HCEC 1CT (cell line): ENCODE measurements at places on chromosomes 12 and 14.

DNA sequence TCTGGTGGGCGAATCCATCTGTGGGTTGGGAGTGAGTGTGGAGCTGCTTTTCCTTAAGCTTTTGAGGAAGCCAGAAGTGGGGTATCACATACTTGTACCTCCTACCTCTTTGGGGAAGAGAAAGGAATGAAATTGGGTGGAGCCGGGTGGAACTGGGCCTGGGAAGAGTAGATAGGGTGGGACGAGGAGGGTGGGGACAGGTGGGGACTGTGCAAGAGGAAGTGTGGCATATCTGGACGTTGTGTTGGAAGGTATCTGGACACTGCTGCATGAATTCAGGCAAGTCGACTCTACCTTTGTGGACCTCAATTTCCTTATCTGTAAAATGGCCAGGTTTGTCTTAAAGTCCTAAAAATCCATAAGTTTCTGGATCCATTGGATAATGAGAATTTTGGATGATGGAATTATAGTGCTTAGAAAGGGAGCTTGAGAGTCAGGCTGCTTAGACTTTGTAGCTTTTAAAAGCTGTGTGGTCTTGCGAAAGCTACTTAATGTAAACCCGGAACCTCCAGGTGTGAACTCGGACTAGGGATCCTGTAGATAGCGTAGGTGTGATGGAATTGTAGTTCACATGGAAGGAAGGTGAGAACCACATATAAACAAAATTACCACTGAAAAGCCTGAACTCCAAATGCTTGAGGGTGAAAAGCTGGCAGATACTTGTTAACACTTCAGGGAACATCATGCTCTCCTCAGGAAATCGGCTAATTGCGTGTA lies 2.1 kb downstream of the VRTN start:
- DNase-seq: no peak

DNA sequence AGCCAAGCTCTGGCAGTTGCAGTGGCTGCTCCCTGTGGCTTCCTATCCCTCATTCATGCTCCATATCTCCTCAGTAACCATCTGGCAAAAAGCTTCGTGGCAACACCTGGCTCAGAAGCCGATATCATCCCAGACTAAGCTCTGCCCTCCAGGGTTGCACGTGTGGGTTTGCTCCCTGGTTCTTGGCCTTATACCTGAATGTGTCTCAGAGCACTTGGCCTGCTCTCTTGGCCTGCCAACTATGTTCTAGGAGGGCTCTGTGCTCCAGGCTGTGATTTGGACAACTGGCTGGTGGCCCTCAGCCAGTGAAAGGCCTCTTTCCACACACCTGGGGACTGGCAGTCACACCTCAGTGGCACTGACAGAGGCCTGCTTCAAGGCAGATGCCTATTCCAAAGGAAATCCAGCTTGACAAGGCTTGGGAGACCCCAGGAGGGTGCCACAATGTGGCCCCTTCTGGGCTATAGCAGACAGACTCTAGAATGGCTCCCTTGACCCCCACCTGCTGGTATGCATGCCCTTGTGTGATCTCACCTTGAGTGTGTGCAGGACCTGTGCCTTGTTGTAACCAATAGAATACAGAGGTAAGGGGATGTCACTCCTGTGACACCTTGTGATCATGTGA lies 10.5 kb downstream of the PLD4 start:
- DNase-seq: no peak

- DNase-seq: no peak
These were observed 148.0 kb downstream of the PDZRN4 start for GRCh38 chr12:41336041-41336549.

DNA sequence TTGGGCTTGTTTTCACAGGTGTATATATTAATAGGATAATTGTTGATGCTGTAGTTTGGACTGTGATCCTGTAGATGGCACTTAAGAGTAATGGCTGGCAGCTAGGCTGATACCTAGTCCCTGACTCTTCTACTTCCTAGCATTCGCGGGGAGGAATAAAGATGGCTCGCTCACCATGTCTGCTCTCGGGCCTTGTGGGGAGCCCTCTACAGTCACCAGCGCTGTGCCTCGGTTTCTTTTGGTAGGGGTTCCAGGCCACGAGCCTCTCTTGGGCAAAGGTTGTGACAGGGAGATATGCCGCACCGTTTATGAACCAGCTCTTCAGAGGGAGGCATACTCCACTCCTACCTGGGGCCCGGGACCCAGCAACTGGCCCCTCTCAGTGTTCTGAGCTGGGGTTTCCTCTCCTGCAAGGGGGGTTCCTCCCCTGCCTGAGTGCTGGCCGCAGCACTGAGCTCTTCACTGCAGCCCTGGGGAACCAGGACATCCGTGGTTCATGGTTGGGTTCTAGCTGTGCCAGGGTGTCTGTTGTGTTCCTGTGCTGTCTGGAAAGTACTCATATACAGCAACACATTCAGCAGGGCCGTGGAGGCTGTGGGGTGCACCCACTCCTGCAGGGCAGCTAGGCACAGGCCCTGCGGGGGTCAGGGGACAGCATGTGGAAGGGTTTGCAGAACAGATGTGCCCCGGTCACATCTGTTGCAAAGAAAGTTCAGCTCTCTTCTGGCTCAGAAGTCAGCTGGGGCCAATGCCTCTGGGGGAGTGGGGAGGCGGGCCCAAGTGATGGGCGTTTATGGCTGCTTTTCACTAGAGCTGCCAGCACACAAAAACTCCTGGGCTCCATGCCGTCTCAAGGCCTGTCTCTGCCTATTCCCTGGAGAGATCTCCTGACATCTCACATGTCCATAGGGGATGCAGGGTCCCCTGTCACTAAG lies 147.9 kb downstream of the PPFIA2 start:
- DNase-seq: no peak

DNA sequence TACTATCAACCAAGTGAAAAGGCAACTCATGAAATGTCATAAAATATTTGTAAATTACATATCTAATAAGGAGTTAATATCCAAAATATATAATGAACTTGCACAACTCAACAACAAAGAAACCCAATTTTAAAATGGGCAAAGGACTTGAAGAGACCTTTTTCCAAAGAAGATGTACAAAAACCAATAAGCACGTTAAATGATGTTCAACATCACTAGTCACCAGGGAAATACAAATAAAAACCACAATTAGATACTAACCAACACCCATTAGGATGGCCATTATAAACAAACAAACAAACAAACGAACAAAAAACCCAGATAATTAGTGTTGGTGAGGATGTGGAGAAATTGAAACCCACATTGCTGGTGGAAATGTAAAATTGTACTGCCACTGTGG lies 92.3 kb upstream of the ARID2 start:
- no peak for DNase-seq

DNA sequence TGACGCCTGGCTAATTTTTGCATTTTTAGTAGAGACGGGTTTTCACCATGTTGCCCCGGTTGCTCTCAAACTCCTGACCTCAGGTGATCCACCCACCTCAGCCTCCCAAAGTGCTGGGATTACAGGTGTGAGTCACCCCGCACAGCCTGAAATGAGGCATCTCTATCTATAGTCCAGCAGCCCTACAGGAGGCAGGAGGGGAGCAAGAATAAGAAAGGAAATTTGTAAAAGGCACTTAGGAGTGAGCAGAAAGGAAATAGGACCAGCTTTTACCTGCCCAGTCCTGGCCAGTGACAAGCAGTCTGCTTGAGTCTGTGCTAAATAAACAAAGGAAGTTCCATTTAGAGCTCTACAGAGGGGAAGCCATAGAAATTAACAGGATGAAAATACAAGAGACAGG lies 15.0 kb upstream of the PSMA6 start:
- no peak for DNase-seq

DNA sequence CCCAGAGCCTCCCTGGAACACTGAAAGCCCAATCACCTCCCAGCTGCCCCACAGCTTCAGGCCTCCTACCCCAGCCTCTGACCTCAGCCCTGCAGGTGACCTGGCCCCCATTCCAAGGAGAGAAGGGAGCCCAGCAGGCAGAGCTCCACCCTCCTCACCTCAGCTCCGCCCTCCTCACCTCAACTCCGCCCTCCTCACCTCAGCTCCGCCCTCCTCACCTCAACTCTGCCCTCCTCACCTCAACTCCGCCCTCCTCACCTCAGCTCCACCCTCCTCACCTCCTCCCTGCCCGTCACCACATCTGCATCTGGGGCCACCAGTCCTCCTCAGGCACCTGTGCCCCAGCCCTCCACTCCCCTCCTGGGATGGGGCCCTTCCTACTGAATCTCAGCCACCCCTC lies 112.2 kb upstream of the SFSWAP start:
- no peak for DNase-seq

GRCh38 chr14:103402695-103403094 lies 17.5 kb downstream of the MARK3 start:
- DNase-seq: peak; percentile 45

DNA sequence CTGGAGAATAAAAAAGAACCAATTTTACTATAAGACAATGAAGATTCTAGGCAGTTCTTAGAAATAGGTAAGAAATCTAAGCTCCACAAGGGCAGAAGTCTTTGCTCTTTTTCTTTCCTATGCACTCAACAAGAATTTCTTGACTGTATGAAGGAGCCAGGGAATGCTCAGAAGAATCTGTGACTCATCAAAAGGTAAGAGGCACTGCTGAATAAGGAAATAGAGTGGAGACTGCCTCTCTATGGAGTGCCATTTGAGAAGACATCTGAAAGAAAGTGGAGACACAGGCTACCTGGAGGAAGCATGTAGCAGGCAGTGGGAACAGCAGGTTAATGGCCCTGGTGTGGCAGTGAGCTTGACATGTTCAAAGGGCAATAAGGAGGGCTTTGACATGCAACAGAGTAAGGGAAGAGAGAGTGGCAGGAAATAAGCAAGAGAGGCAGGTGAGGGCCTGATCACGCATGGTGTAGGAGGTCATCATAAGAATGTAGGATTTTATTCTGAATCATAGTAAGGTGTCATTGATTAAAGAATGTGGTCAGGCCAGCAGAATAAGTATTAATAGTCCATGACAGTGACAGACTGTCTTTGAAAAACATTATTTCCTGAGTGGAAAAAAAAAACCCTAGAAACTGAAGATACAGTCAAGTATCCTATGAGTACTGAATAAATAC lies 446.7 kb upstream of the GARIN6 start:
- no peak for DNase-seq

DNA sequence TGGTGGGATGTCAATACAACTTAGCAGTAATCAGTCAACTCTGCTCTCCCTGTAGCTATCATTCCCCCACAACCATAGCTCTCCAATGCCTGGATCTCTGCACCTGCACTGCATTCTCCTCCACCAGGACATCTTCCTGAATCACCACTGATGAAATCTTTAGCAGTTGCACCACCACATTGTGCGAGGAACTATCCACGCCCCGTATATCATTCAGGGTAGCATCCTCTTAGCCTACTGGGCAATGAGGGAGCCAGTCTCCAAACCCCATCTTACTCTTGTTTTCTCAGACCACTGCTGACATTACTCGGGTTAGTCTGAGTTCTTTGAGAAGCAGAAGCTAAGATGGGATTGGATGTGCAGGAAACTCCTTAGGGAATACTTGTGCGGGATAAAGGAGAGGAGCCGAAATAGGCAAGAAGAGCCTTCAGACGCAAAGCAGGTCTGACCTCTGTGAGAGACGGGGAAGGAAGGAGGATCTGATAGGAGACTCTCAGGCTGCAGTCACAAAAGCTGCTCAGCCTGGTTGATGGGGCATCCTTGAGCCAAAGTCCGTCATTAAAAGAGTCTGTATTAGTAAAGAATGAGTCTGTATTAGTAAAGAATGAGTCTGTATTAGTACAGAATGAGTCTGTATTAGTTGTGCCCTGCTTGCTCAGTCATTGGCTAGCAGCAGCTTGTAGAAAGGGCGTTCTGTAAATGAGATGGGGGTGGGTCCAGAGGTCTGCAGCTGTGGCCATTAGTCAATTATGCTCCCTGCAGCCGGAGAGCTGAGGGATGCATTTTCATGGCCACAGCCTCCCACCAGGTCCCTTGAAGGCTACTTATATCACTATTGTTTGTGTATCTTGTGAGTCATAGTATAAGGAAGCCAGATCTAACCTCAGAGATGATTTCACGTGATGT lies 49.6 kb upstream of the RASSF3 start:
- DNase-seq: peak; percentile 98

- no peak for DNase-seq
These were observed 60.5 kb downstream of the GPATCH2L start for GRCh38 chr14:76212242-76212641.

DNA sequence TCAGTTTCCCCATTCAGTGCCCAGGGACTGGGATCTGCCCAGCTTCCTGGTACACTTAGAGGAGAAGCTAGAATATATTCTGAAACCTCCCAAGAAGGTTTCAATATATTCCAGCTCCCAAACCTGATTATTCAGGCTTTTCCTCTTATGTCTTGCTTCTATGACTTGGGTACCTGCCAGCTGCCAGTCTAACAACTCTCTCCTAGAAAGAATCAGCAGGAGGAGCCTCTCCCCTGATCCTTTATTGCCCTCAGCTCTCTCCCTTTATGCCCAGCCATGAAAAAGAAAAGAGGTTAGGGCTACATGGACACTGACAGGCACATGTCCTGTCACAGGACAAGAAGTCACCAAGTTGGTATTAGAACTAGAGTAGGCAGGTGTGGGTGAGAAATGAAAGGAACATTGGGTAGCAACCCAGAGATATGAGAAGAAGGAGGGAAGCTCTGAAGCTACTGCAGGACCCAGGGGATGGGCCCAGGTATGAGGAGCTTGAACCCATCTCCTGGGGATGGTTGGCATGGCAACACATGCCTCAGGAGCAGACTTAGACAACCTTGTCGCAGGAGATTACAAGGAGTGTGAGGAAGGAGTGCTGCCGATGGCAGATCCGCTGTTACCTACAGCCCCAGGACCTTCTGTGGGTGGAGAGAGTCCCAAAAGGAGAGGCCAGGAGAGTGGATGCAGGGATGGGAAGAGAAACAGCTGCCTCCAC lies 2.0 kb upstream of the CACNB3 start:
- no peak for DNase-seq

DNA sequence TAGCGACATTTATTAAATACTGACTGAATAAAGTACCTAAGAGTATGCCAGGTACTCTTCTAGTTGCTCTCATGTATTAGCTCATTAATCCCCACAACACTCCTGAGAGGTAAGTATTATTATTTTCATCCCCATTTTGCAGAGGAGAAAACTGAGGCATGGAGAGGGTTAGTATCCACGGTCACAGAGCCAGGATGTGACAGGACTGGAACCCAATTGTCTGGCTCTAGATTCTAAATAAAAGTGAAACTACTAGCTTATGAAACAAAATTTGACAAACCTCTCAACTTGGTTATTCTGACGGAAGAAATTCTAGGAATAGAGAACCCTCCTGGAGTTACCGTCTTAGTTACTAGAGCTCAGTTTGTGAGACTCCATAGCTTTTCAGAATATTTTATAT lies 112.2 kb downstream of the CHST11 start:
- DNase-seq: no peak

DNA sequence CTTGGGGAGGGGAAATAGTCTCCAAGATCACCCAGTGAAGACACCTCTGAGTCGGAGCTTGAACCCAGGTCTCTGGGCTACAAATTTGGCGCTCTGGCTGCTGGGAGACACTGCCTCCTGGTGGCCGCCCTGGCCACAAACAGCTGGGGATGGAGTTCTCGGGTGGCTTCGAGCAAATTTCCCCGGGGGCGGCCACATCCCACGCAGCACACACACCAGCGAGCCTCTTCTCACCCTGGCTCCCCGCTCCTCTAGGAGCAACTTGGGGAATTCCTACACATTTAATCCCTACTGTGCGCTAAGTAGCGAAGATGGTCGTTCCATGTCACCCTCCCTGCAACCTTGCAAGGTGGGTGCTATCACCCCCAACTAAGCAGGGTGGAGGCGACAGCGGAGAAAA lies 66.2 kb upstream of the BEGAIN start:
- no peak for DNase-seq

GRCh38 chr12:87376722-87377121 lies 652.5 kb downstream of the C12orf50 start:
- no peak for DNase-seq
